ENCODE measurements at places on chromosomes 2 and 18.
A peak's percentile ranks its signal among the peaks of the same experiment; 100 is the strongest.

- no peaks in the 10 kb centered on the region for H3K27me3 ChIP-seq
- peaks cover 8% of the 10 kb centered on the region for H3K4me1 ChIP-seq
- DNase-seq, result no peak
- no peaks in the 10 kb centered on the region for H3K36me3 ChIP-seq
- H3K4me3 ChIP-seq, result no peak overlapping the region
Observed at GRCh38 chr2:145413261-145414030, 893.5 kb upstream of the ZEB2 start.

DNA sequence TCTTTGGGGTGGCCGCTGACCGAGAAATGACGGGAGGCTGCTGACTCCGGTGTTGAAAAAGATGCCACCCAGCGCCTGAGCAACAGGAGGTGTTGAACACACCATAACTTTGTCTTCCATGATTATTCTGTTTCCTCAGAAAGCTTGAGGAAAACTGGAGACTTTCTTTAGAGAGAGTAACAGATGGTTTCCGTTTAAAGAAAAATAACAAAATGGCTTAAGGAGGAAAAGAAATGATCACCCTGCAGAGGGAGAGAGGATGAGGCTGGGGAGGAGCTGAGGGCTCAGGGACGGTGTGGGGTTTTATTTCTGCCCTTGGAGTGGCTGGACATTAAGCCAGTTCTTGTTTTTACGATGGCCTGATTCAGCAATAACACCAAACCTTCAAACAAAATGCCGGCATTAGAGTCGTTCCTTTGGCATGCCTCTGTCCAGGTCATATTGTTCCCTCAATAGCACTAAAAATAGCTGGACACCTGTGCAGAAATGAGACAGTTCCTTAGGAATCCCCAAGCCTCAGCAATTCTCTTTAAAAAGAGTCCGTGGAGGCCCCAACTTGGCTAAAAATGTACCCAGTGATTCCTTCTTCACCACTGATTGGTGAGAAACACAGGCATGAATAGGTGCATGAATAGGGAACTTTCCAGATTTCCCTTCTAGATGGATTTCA, 182.4 kb downstream of the ALPK2 start:
- no peaks in the 10 kb centered on the region for H3K4me1 ChIP-seq
- no peak overlapping the region for H3K4me3 ChIP-seq
- H3K36me3 ChIP-seq, result no peaks in the 10 kb centered on the region
- no peak overlapping the region for H3K27ac ChIP-seq

DNA sequence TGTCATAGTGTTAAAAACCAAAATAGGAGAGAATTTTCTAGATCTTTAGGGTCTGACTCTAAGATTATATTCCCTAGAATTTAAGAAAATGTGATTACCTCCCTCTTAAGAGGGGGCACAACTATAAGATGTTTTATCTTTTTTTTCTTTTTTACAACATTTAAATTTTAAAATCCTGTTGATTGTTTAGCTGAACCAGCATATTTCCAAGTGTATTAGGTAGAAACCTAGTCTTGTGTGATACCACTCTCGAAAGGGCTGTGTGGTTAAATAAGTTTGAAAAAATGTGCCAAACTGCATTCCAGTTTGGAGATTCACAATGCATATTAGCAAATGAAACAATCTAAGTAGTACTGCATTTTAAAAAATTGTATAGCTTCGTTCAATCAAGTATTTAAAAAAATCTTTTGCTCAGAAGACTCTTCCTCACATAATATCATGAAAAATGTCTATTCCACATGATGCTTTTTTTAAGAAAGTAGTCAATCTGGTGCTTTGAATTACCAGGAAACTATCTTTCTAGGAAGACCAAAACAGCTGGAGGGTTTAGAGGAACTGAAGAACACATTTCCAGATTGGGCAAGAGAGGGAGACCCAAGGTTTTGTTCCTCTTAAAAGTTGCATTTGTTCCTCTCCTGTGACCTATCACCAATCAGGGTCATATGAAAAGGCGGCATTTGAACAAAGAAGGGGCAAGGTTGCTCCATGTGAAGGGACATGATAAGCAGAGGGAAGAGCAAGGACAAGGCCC, 98.8 kb downstream of the DPP4 start:
- no peaks in the 10 kb centered on the region for H3K27me3 ChIP-seq
- H3K4me1 ChIP-seq, result peaks cover 6% of the 10 kb centered on the region
- H3K36me3 ChIP-seq, result no peaks in the 10 kb centered on the region
- no peak for DNase-seq

DNA sequence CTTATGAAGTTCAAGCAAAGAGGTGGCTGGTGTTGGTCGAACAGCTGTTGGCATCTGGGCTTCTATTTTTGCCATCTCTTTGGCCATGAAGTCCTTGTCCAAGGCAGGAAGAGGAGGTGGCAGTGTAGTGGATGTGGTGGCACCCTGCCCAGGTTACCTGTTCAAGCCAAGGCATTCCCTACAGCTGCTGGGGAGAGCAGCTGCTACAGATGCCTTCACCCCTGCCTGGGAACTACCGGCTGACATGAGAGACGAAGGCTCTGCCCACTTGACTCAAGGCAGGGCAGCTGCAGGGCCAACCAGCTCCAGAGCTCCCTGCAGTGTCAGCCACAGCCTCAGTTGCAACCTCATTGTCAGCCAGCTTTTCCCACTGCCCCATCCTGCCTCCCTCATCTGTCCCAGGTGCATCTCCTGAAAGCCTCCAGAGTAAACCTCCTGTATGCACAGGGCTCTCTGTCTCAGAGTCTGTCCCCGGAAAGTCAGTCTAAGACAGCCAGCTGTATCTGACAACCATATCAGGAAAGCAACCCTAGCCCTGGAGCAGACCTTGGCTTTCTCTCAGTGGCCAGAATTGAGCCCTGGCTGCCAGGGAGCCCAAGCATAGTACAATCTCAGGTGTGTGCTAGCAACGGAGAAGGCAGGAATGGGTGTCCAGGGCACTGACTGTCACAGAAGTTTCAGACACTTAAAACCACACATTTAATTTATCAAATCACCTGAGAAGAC, 115.9 kb downstream of the RPIA start:
- no peak for DNase-seq
- H3K4me3 ChIP-seq, result no peak overlapping the region
- H3K27ac ChIP-seq, result no peak overlapping the region
- no peaks in the 10 kb centered on the region for H3K27me3 ChIP-seq

GRCh38 chr2:174607584-174607983, 10.0 kb upstream of the WIPF1 start:
- H3K4me1 ChIP-seq, result peaks cover 71% of the 10 kb centered on the region
- no peaks in the 10 kb centered on the region for H3K27me3 ChIP-seq
- H3K4me3 ChIP-seq, result no peak overlapping the region
- peak overlapping the region; percentile 27 for H3K27ac ChIP-seq
- no peak for DNase-seq

GRCh38 chr2:177669625-177670330, 277.2 kb downstream of the AGPS start:
- H3K4me3 ChIP-seq, result no peak overlapping the region
- H3K36me3 ChIP-seq, result no peaks in the 10 kb centered on the region
- H3K27me3 ChIP-seq, result peaks cover 4% of the 10 kb centered on the region
- DNase-seq, result no peak
- no peaks in the 10 kb centered on the region for H3K4me1 ChIP-seq
- no peak overlapping the region for H3K27ac ChIP-seq

DNA sequence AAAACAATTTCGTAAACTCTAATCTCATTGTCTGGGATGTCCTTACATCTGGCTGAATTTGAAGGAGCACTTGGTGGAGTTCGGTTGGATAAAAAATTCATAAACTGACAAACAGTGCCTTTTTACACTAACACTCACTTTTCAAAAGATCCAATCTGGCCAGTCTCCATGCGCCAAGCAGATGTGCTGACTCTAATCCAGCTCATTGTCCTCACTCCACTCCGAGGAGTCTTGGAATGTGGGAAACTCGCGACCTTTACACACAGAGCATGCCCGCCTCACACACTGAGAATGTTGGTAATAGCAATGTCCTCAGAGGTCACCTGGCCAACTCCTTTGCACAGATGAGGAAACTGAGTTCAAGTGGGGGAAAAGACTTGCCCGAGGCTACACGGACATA, 66.8 kb downstream of the XDH start:
- no peak overlapping the region for H3K4me3 ChIP-seq
- no peaks in the 10 kb centered on the region for H3K36me3 ChIP-seq
- no peaks in the 10 kb centered on the region for H3K27me3 ChIP-seq
- no peak overlapping the region for H3K27ac ChIP-seq

DNA sequence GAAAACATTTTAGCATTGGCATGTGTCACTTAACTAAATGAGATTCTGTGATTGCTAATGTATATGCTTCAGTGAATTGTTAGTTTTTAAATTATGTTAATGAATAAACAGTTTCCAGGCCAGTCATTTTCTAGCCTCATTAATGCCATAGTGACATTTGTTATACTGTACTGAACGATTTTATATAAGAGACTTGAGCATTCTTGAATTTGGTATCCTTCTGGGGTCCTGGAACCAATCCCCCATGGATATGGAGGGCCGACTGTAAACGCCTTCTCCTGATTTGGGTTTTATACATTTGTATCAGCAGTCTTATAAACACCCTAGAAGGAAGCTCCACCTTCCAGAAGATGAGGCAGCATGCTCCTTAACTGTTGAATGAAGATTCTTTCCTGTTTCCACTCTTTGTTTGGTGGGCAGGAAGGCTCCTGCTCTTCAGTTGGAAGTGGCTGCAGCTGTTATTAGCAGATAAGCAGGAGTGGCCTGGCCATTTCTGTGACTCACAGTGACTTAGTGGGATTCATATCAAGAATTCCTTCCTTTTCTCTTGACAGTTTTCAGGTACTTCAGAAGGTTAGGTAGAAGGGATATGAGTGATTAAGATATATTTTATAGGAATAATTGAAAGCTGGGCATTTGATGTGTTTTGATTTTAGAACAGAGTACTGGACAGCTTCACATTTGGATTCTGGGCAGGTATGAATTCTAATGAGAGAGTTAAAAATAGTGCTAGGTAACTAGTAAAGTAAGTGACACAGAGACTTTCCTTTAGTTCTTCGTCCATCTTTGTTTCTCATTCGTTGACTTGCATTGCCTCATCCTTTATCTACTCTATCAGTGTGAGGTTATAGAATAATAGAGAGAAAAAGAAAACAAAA, 124.9 kb downstream of the PLCL1 start:
- no peak for DNase-seq
- no peaks in the 10 kb centered on the region for H3K27me3 ChIP-seq
- H3K4me3 ChIP-seq, result no peak overlapping the region
- H3K36me3 ChIP-seq, result no peaks in the 10 kb centered on the region

DNA sequence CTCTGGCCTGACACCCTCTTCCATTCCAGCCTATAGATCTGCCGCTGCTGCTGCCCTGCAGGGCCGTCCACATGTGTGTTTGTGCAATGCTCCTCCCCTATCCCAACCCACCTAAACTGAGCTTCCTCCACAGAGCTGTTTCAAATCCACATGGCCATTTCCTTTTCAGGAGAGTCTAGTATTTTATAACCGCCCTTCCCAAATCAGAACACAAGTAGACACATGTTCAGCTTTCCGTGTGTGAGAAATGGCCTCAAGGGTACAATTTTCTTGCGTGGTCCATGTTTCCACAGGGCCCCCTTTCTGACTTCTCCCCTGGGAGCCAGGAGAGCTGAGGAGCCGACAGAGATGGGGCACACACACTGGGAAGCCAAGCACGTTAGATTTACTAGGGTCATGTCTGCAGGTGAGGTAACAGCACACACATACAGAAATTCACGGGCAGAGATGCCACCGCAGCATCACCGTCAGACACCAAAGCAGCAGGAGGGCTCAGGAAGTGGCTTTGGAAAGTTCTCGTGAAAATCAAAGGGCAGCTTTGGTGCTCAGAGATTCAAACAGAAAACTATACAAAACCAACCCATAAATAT, 102.9 kb upstream of the TGFA start:
- H3K4me3 ChIP-seq, result no peak overlapping the region
- no peak for DNase-seq
- H3K27me3 ChIP-seq, result no peaks in the 10 kb centered on the region
- H3K36me3 ChIP-seq, result no peaks in the 10 kb centered on the region

DNA sequence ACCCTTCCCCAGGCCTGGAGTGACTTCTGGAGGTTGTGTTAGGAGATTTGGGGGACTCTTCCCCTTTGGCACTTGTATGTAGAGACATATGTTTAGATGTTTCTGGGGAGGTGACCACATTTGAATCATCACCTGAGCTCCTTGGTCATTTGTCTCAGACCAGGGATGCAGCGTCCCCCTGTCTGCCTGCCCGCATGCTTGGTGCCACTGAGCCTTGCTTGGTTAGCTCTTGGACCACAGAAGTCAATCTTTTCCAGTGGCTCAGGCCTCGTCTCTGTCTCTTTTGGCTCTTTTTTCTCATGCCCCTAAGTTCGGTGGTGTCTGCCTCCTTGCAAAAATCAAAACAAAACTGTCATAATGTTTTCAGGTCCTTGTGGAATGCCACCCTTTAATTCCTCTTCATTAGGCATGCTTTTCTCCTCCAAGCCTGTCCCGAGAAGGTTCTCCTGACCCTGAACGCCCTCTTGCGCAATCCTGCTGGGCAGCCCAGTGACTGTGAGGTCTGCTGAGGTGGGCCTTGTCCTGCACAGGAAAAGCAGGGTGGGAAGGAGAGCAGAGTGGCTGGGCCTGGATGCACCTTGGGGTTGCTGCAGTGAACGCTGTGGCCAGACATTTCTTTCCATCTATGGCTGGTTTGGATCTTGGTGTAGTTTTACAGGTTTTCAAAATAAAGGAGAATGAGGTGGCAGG, 24.9 kb downstream of the GLI2 start:
- H3K4me3 ChIP-seq, result no peak overlapping the region
- H3K36me3 ChIP-seq, result no peaks in the 10 kb centered on the region
- no peaks in the 10 kb centered on the region for H3K4me1 ChIP-seq
- DNase-seq, result no peak
- no peak overlapping the region for H3K27ac ChIP-seq
- H3K27me3 ChIP-seq, result no peaks in the 10 kb centered on the region

All from CD8-positive, alpha-beta memory T cell (primary cell).